Stimulated activated CD4-positive, alpha-beta T cell treated with anti-CD3 and anti-CD28 coated beads, Interleukin-2, amount 100 ng/mL, for 4 hours (primary cell): ENCODE measurements at places on chromosomes 5 and 9.

DNA sequence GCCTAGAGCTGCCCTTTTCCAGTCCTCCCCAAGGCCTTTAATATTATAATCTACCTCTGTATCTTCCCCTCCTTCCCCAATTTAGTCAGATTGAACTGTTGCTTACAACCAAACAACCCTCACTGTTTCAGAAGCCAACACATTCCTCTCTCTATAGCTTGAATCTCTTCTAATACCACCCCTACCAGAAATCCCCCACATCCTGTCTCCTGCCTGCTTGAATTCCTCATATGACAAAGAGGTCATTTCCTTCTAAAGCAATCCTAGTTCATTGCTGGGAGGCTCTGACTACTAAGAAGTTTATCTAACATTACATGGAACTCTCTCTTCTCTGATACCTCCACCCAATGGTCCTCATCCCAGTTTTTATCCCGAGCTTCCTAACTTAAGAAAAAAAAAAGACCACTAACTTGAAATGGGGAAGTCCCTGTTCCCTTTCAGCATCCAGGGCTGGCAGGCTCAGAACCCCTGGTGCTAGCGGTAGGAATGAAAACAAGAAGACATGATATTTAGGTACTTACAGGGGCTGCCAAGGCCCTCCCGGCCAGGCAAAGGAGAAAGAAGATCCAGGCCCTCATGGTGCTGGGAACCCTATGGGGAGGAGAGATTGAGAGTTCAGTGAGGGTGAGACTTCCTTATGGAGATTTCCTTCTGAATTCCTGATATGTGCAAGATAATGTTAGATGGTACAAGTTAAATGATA lies 11.0 kb downstream of the SPARC start:
- no peak for DNase-seq

DNA sequence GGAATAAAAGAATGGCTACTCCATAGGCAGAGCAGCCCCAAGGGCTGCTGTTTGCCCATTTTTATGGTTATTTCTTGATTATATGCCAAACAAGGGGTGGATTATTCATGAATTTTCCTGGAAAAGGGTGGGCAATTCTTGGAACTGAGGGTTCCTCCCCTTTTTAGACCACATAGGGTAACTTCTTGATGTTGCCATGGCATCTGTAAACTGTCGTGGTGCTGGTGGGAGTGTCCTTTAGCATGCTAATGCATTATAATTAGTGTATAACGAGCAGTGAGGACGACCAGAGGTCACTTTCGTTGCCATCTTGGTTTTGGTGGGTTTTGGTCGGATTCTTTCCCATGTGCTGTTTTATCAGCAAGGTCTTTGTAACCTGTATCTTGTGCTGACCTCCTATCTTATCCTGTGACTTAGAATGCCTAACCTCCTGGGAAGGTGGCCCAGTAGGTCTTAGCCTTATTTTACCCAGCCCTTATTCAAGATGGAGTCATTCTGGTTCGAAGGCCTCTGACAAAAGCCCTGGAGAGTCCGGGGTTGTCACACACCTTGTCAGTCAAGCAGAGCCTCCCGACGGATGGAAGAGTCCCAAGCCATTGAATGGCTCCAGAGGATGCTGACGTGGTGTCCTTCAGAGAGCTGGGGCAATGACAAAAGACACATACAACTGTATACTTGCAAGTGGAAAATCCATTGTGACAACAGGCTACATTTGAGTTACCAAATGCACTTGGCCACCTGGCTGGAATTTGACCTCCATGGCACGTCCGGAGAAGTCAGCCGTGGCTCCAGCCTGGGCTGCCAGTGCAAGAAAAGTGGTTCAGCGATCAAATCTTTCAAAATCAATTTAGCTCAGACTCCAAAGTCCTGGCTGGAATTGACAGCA lies 67.1 kb upstream of the CLINT1 start:
- no peak for DNase-seq

GRCh38 chr5:125654392-125654791 lies 768.8 kb upstream of the GRAMD2B start:
- DNase-seq = no peak

DNA sequence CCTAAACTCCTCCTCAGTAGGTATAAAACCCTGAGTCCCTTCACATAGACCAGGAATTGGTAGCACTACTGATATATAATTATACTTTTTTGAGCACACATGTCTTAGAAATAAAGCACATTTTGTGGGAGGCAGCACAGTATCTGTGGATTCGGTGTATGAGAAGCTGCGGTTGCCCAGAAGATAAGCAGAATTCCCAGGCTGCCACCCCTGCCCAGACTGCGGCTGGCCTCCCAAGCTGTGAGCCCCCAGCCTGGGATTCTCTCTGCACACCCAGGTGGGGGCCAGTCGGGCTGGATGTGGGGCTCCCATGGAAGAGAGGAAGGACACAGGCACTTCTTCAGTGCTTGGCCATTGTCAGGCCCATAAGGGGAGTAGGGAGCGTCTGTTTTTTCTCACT lies 25.6 kb upstream of the ANGPTL2 start:
- no peak for DNase-seq

DNA sequence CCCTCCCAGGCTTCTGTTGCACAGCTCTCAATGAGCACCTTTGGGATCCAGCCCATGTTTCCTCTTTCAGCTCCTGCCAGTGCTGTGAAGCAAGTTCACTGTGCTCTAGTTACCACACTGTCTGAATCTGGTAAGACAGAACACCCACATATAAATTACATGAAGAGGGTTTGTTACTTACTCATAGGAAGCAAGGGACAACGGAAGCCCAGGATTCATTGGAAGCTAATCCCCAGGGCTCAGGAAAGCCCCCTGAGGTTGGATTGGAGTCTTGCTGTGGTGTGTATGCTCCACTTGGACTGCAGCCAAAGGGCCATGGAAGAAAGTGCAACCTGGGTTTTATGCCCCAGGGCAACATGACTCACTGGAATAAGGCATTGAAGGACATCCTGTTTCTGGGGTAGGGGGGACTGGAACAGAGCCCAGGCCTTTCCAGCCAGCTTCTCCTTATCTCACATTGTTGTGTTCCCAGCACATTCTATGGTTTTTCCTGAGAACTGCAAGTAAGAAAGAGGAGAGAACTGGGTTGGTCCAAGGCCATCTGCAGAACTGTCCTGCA lies 15.6 kb upstream of the CLK4 start:
- DNase-seq = no peak

DNA sequence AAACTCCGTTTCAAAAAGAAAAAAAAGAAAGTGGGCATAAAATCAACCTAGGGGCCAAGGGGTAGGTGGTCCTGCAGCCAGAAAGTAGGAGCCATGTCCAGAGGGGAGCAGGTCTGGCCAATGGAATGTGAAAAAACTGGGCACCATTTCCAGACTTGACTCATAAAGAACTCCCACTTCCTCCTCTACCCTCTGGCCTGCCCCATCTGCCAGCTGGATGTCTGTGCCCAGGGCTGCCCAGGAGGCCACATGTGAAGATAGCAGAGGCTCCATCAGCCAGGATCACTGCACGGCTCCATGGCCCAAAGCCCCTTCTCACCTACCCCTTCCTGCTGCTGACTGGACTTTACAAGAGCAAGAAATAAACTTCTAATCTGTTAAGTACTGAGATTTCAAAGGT lies 42.1 kb upstream of the EEIG1 start:
- no peak for DNase-seq

DNA sequence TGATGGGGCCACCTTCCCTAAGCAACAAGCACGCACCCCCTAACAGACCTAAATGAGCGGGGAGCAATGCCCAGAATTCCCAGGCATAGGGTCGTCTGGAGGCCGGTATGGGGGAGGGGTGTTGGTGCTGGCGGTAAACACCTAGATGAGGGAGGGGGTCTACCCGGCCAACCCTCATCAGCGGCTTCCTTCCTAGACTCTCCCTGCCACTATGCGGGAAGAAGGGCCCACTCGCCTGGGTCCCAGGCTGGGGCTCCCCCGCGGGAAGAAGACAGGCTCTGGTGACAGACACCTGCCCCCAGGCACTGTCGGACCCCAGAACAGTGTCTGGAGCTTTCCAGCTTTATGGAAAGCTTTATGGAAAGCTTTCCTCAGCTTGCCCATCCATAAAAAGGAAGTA lies 519.0 kb upstream of the SEMA6A start:
- DNase-seq = no peak

DNA sequence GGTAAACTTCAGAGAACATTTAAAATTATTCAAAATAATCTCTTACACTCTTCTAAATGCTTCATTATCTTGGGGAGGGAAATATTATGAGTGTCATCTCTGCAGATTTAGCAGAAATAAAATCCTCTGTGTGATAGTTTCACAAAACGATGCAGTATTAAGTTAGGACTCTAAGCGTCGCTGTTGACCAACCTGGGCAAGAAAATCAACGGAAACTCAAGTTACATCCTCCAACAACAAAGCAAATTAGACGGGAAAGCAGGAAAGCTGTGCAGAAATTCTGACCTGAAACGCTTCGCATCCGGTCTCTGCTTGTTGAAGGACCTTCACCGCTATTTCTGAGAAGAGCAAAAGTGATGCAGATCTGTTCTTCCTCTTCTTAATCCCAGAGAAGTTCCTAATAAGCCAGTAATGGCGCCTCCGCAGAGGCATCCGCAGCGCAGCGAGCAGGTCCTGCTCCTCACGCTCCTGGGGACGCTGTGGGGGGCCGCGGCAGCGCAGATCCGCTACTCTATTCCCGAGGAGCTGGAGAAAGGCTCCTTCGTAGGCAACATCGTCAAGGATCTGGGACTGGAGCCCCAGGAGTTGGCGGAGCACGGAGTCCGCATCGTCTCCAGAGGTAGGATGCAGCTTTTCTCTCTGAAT lies at the start of gene PCDHGA6:
Gene PCDHGA6 (plus strand): TSS at position 219 of the 645 bp plus-strand sequence. CDS start 193 bp downstream, at position 412.
- DNase-seq = no peak

GRCh38 chr5:163916376-163916775 lies 411.0 kb downstream of the MAT2B start:
- DNase-seq = no peak

GRCh38 chr5:32387211-32387610 lies 57.3 kb downstream of the ZFR start:
- no peak for DNase-seq

- no peak for DNase-seq
Observed at GRCh38 chr9:2608276-2608675, 13.3 kb upstream of the VLDLR start.

DNA sequence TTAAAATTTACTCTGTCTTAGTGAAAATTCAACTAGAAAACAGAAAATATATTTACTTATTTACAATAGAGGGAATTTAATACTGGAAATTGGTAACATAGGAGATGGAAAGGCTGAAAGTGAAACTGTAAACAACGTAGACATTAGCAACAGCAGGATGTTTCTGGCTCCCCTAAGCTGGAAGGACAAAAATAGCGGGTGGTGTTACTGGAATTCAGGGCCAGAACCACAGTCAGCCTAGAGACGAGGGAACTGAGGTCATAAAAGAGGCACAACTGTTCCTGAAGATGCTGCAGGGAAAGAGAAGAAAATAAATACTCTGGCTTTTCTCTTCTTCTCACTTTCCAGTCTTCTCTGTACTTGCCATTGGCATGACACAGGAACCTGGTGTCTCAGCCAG lies 80.4 kb upstream of the NIPBL start:
- DNase-seq = no peak

GRCh38 chr5:24232929-24233498 lies 411.8 kb downstream of the CDH10 start:
- no peak for DNase-seq

DNA sequence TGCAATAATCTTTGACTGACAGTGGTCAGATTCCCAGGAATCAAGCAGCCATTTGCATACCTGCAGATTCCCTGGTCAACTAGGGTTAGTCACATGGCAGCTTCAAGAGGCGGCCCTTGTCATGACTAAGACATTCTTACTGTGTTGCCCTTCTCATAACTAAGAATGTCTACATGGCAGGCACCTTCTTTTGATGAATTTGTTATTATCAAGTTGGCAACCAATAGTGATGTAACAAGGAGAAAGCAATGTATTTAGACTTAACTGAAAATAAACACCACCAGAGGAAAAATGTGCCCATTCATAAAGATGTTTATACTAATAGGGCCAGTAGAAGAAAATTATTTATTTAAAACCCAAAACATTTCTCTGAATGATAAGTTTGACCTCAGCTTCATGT lies 215.6 kb downstream of the TLE1 start:
- DNase-seq = no peak

DNA sequence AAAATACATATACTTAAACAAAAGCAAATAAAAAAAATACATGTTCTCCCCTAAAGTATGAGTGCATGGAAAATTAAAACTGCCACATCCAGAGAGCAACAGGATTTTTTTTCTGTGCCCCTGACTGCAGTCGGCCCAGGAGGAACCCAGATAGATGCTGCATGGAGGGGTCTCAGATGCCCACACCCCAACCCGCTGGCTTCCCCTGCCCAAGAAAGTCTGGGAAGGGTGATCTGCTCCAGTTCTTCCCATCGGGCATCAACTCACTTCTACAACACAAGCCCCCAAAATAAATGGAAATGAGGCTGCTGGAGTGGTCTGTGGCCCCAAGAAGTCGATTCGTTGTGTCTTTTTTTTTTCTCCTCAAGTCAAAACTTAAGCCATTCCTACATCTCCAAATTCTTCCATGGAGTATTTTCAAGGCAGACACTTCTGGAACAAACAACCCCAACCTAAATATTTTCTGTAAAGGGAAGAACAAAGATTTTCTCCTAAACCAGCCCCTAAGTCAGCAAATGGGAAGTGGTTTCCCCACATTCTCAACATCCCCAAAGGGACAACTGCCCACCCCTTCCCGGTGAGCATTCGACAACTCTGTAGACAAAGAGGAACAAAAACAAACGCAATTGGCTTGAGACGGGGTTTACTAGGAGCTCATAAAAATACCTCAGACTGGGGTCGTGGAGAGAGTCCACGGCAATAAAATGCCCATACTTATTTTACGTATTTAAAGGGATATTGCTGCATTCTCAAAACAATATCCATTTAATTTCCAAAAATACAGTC lies 46.7 kb downstream of the ROR2 start:
- no peak for DNase-seq

DNA sequence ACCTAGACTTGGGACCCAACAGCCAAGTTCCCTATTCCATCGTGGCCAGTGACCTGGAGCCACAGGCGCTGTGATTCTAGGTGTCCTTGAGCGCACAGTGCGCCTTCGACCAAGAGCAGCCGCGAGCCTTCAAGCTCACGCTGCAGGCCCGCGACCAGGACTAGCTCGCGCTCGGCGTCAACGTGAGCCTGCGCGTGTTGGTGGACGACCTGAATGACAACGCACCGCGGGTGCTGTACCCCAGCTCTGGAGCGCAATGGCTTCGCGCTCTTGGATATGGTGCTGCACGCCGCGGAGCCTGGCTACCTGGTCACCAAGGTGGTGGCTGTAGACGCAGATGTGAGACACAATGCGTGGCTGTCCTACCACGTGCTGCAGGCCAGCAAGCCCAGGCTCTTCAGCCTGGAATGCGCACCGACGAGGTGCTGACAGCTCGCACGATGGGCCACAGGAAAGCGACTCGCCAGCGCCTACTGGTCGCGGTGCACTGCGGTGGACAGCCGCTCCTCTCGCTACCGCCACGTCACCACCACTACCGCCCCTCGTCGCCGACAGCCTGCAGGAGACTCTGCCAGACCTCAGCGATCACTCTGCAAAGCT lies 11.4 kb downstream of the PCDHGA12 start:
- DNase-seq = no peak

DNA sequence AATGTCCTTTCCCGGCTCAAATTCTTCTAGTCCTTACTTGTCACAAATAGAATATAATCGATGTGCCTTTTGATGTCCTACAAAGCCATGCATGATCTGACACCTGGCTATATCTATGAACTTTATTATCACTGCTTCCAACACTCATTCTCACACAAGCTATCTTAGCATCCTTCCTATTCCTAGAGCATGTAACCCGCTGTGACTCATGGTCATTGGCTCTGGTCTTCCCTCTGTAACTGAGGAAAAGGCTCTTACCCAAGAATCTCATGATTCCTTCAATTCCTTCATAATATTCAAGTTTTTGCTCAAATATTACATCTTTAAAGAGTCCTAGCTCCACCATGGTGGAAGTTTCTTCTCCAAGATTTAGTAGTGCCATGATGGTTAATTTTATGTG lies 480.0 kb upstream of the PAPPA start:
- no peak for DNase-seq

GRCh38 chr9:4640027-4640426 lies 22.1 kb upstream of the PLPP6 start:
- no peak for DNase-seq
